H4 (cell line): ENCODE measurements at places on chromosomes 12 and 14.
A peak's percentile ranks its signal among the peaks of the same experiment; 100 is the strongest.

DNA sequence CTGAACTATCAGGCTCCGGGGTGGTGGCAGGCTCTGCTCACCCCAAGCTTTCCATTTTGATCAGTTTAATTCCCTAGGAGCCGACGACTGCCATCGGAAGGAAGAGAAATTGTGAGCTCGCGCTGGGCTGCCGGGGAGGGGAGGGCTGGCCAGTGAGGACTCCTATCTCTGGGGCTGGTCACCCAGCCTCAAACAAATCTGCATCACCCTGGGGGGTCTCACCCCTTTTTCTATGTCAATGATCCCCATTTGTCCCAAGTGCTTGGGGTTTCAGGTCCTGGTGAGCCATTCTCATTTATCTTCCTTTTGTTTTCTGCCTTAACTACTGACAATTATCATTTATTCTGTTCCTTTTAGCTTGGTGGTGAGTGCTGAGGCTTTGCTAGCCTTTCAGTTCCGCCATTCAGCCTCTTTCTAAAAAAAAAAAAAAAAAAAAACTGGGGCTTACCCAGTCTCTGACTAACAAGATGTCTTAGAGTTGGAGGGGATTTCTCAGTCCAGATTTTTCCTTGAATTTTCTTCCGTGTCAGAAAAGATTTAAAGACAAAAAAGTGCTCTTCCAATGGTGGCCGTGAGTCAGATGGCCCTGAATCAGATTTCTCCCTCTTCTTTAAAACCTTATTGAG lies 22.8 kb upstream of the USP44 start:
- no peak for DNase-seq

DNA sequence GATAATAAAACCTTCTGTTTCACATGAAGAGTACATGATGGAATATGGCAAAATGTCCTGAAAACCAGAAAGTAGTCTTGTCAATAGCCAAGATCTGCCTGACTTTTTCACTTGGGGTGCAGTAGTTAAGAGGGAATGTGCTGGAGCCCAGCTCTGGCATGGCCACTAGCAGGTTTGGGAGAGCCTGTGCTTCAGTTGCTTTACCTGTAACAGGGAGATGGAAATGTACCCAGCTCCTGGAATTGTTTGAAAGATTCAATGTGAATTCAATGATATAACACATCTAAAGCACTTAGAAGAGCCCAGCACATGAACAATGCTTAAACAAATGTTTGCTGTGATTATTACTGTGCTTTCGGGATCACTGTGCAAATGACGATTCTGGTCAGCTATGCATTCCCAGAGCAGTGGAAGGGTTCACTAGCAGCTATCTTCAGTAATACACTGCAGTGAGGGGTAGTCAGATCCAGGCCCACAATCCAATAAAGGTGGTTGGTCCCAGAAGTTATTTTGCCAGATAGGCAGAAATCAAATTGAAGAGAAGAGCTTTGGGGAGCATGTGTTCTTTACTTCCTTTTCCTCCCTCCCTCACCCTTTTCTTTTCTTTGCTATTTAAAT lies 224.9 kb downstream of the APAF1 start:
- no peak for DNase-seq

DNA sequence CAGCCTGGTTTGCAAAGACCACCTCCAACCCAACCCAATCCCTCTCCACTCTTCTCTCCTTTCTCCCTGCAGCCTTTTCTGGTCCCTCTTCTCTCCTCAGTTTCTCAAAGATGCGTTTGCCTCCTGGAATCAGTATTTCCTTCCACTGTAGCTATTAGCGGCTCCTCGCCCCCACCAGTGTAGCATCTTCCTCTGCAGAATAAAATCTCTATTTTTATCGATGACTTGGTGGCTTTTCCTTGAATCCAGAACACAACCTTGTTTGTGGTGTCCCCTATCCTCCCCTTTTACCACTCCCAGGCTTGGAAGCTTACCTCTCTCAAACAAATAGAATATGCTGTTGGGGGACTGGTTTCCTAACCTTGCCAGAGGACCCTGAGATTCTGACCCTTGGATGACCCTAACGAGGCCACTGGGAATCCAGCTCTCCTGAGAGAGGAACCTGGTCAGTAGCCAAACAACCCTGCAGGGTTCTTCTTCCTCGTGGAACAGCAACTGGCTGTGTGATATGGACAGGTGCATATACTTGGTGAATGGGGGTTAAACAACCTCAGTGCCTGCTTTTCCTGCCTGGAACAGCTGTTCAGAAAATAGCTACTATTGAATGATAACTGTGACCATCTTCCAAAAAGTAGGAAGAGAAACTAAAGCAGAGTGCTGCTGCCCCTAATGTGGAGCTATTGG lies 4.4 kb downstream of the WNT1 start:
- DNase-seq, result no peak

GRCh38 chr12:76080729-76081415 lies 3.6 kb downstream of the NAP1L1 start:
- DNase-seq, result no peak

- peak; percentile 26 for DNase-seq
These were observed 47.5 kb downstream of the PPFIBP1 start for GRCh38 chr12:27571463-27571862.

GRCh38 chr14:54166049-54166950 lies 209.7 kb upstream of the BMP4 start:
- DNase-seq, result no peak

DNA sequence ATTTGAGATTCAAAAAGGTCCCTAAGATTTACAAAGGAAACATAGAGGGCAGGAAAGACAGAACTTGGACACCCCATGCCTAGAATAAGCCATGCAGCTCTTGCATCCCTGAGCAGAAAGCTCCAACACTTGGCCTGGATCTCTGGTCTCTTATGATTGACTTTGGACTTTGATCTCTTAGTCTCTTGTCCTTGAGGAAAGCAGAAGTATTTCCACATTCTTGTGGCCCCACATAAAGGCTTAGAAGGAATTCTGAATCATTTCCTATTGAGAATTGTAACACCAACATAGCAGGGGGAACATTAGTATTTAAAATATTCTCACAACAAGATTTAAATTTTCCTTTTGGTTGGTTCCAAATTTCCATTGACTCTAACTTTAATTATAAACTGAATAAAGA lies 283.7 kb upstream of the PRKD1 start:
- no peak for DNase-seq

DNA sequence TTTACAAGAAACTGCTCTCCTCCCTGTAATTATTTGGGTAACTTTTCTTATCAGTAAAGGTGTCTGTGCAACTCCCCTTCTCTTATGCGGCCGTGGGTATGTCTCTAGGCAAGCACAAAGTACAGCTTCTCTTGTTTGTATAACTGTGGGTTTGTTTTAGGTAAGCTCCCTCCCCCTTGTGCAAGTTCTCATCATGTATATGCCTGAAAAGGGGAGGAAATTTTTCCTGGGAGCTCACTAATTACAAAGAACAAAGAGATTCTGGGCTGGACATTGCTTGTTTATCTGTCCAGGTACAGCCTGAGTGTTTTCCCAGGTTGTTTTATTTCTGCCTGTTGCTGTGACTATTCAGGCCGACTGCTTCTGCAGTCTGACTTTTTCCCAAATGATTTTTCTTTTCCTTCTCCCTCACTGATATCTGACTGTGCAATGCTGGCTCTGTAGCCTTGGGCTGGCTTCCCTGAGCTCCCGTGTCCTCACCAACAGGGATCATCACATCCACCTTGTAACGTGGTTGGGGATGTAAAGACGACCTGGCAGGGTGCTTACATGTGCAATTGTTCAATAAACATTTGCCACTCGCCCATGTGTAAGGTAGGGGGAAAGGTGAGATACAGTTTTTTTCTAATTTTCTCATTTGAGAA lies 916.5 kb downstream of the AACS start:
- DNase-seq, result no peak

DNA sequence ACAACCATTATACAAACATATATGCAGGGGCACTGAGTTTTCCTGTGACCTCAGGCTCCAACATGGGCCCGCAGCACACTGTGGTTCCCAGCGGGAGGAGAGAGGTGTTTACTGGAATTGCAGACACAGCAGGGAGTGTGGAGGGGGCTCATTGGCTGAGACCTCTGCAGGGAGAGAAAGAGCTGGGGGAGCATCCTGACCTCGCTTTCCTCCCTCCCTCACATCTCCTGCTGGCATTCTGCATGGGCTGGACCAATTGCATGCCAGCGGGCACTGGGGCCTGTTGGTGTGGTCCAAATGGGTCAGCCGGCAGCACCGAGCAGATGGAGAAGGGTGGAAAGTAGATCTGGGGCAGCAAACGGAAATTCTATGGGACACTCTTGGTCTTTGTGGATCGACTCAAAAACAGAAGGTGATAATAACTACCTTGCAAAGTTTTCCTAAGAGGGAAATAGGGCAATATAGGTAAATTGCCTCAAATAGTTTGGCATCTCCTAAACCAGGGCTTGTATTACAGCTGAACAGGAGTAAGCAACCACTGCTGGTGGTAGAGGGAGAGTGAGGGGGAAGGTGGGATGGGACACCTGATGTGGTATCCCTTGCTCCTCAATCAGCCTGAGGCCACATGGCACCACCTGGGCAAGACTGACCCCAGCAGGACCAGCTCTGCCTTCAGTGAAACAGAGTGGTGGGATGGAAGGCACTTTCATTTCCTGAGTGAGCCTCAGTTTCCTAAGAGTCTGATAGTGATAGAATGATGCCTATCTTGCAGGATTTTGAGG lies 86.9 kb downstream of the NTF3 start:
- DNase-seq, result no peak

GRCh38 chr12:4272424-4273272 lies 914 bp upstream of the CCND2 start:
- DNase-seq, result no peak

DNA sequence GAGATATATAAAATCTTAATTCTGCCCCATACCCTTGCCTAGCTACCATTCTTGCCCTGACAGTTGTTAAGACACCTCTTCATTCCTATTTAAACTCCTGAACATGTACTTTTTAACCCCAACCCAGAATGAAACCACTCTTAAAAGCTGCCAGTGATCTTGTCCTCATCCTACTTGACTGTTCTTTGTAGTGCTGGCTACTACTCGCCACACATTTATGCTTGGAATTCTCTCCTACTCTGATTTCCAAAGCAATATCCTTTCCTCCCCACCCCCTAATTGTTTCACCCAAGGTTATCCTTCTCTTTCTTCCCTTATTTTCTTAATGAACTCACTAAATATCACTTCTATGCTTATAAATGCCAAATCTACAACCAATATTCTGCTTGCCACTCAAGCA lies 4.1 kb downstream of the NFYB start:
- DNase-seq, result no peak
